ENCODE measurements at places on chromosomes 3 and 15.

GRCh38 chr3:141603473-141604035, 116.7 kb downstream of the RASA2 start:
- no peak for DNase-seq

DNA sequence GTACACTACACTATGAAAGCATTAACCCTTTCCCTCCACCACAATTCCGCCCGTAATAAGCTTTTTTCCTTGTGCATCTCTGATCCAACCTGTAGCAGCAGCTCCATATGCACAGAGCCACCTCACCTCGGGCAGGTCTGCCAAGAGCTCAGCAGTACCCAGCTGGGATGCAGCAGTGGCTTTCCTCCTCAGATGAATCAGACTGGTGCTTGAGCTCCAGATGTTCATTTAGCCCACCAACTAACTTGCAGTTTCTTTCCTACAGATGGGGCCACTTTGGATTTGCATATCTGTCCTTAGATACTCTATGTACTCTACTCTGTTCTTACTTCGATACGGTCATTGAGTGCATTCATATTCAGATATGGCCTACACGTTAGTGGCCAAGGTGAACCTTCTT, 14.8 kb upstream of the FSIP1 start:
- DNase-seq = no peak

DNA sequence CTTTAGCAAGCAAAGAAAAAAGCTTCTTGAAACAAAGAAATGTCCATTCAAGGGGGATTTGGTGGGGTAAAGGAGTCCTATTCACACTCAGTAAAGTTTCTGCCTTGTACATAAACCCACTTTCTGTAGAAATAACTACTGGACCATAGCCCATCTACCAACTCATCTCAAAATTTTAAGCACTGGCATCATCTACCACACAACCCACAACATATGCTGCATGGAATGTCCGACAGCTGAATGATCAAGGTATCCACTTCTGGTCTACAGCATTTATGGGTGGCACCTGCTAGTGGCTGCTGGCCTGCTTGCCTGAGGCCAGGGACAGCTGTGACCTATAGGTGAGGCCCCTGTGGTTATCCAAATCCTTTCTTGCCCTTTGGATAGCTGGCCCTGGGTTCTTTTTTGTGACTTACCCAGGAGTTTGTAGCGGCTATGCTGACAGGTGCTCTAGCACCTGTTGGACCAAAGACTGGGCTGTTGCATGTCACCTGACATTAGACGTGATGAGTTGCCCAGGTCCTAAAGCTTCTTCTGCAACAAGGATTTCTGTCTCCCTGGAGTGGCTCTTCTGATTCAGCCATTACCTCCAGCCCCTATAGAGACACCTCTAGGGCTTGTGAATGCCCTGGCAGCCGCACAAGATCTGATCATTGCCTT, 19.2 kb upstream of the MEF2A start:
- DNase-seq = no peak

DNA sequence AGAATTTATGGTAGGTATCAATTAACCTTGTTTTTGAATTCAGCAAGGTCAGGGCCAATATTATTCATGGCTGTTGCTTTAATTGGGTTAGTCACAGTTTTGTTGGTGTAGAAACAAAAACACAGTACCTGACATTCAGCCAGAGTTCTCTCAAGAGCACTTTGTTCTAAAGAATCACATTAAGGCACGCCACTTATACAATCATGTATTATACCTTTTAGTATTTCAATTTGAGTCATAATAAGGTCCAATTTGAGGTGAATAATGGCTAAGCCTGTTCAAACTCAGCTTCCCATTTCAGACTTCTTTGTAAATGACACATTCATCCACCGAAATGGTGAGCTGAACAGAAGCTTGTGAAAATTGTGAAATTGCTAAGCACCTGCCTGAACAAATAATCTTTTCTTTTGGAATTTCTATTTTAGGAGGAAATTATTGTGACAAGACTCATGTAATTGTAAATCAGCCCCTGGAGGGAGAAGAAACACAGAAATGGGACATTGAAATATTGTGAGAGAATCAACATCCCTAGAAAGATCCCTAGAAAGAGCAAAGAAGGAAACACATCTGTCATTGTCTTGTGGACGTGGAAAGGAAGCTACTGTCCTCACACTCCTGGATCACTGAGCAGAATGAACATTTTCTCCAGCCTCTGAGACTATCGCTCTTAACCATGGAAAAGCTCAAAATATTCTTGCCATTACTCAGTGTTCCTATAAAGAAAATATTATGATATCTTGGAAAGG, 29.3 kb downstream of the RIOX2 start:
- no peak for DNase-seq

DNA sequence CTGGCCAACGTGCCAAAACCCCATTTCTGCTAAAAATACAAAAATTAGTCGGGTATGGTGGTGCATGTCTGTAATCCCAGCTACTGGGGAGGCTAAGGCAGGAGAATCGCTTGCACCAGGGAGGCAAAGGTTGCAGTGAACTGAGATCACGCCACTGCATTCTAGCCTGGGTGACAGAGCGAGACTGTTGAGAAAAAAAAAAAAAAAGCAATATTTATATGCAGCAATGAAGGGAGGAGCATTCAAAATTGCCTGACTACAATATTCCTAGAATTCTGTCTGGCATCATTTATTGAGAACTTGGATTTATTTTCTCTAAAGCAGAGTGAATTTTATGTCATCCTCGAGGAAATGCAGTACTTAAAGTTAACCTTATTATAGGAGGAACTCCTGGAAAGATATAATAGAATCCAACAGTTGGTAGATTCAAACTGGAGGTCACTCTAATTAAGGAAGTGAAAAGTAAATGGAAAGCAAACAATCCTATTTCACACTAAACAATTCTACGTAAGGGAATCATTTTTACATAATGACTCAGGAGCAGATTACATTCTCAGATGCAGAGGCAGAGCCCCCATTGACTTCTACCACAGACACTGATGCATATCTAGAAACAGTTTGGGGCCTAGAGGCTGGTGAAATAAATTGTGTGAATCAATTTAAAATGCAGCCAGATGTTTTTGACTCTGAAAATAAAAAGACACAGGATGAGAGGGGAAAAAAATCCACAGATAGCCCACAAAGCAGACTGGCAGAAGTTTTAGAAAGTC, 82.1 kb upstream of the FHIT start:
- DNase-seq = peak; percentile 7

- no peak for DNase-seq
Observed at GRCh38 chr3:178078953-178079352, 457.3 kb upstream of the KCNMB2 start.

Measured in suppressor macrophage treated with lipopolysaccharide for 4 hours (primary cell).